Stimulated activated CD8-positive, alpha-beta memory T cell treated with anti-CD3 and anti-CD28 coated beads, Interleukin-2, amount 100 ng/mL, for 48 hours (primary cell): ENCODE measurements at places on chromosomes 2 and 18.

GRCh38 chr2:217816396-217816869 lies 186.4 kb downstream of the TNS1 start:
- no peak for DNase-seq

DNA sequence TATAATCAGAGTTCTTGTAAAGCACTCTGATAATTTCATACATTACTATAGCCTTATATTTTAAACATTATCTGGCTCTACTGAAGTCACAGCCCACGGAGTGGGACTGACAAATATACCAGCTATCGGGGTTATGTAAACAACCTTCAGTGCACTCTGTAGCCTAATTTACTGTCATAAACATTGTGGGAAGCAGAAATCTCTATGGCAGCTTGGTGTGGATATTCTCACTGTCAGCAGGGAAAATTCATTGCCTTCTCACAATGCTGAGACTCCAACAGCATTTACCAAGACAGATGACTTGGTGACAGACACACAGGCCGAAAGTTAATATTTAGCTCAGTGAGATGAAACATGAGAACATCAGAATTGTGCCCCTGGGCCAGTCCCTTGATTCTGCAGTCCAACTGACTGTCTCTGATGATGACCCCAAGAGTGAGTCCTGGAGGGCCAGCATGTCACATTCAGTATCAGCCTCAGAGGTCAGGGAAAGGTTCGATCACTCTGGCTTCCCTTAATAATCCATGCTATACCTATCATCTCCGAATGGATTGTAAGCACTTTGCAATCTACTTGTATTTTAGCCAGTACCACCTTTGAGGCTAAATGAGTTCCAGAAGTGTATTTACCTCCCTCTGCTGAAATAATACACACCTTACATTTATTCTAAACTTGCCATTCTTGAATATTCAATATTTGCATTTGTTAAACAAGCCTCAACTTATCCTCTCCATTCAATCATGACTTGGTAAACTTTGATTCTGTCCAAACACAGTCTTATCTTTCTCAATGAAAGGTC lies 146.2 kb upstream of the OSR1 start:
- DNase-seq = no peak

DNA sequence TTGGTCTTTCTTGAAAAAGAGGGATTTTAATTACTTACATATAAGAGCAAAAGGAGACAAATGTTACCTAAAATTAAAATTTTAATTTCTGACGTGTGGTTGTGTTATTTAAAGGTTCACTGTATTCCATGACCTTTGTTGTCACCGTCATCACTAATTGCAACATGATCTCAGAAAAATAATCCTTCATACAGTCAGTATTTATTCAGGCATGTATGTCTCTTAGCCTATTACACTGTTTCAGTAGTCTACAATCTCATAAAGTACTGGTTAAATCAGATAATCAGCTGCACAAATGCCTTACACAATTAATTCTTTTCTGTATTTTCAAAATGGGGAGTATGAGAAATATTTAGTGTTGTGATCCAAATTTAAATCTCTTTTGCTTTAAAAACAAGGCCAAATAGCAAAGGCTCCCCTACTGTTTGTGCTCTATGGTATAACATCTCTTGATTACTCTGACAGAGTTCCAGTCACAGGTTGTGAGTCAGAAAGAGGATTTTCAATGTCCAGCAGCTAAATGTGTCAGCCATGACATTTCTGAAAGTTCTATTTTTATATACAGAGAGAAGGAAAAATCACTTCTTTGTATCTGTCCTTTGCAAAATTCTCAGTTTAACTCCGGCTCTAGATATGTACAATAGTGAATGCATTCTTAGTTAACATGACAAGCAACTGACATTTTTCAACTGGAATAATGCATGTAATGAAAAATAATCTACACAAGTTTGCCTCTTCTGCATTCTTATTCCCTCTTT lies 184.0 kb downstream of the FIGN start:
- DNase-seq = no peak

DNA sequence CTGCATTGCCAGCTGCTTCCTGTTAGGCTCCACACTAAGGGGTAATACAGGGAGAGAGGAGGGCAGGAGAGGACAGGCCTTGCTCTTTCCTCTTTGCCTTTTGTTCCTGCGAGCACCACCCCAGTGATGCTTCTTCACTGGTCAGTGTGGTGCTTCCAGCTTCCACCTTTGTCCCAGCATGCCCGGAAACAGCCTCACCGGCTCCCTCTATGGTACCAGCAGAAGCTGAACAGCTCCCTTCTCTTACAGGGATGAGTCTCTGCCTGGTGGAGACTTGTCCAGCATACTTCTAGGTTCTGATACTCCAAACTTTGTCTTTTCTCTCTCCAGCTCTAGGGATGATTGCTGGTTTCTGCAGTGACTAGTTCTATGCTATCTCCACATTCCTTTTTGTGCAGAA lies 413.3 kb downstream of the TSN start:
- DNase-seq = no peak

DNA sequence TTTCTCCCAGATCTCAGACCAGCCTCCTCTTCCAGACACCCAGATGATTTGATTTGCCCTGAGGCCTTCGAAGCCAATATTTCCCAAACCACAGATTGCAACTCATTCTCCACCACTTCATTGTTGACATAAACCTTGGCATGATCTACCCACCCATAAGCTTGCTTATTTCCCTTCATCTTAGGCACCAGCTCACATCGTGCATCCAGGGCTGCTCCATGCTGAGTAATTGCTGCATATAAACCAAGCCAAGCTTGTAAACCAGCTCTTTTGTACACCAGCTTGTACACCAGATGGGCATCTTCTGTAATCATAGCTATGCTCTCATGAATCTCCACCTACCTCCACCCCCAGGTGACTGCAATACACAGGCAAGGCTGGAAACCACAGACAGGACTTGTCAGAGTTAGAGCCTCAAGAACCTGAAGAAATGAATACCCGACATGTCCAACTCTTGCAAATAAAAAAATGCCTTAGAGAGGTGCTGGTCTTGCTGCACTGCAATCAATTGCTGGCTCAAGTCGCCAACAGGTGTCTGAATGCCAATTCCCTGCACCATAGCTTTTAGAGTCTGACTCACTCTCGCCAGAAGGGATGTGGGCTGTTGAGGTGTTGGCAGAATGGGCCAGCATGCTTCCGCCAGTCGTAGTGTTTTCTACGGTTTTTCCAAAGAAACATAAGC lies 31.5 kb downstream of the TRABD2A start:
- no peak for DNase-seq

- DNase-seq = no peak
Observed at GRCh38 chr18:63917817-63918216, 10.1 kb downstream of the SERPINB10 start.

DNA sequence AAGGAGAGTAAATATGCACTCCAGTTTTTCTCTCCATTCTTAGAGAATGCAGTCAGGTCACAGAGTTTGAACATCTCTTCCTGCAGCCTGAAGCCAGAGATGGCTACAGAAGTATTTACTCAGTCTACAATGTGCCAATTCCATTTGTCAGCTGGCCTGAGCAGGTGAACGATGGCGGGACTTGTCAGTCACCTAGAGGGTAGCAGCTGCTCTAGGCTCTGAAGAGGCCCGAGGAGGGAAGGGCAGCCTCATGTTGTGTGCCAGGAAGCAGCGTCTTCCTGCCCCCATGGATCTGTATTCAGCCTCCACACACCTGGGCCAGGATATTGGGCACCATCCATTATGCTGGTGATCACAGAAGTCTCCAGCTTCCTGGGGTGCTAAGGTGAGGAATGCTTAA lies 316.7 kb upstream of the CHAC2 start:
- no peak for DNase-seq

- DNase-seq = no peak
Observed at GRCh38 chr2:30894498-30895119, 87.4 kb upstream of the CAPN13 start.

- DNase-seq = no peak
Observed at GRCh38 chr2:10215393-10215935, 87.2 kb upstream of the HPCAL1 start.

- DNase-seq = no peak
Observed at GRCh38 chr2:23631389-23631788, 246.4 kb downstream of the KLHL29 start.
